Karpas-422 (cell line): ENCODE measurements at places on chromosomes 4 and X.

GRCh38 chr4:905485-906338 is 26.4 kb downstream of the GAK start:
- no peak for DNase-seq

GRCh38 chr4:47187608-47188007 is 156.2 kb downstream of the GABRB1 start:
- DNase-seq, result no peak

GRCh38 chr4:74545448-74545847 is 100.5 kb downstream of the AREG start:
- DNase-seq, result no peak

- no peak for DNase-seq
These were observed 12.0 kb upstream of the BDH2 start for GRCh38 chr4:103111598-103111997.
